Chondrocyte (in vitro differentiated cells): ENCODE measurements at places on chromosomes 5 and 9. TPM values are rescaled to one million over a fixed set of nuclear protein-coding genes. Genes with fewer than 3 reads are reported as not detected.

GRCh38 chr9:95507464-95508241, 9.1 kb downstream of the PTCH1 start:
- no peak for DNase-seq
- no peaks in the 10 kb centered on the region for H3K36me3 ChIP-seq
- peak overlapping the region; percentile 95 for H3K4me3 ChIP-seq
- H3K4me1 ChIP-seq: peaks cover 40% of the 10 kb centered on the region
- H3K27me3 ChIP-seq: no peaks in the 10 kb centered on the region

GRCh38 chr5:174723315-174723978, 935 bp upstream of the MSX2 start:
- H3K27ac ChIP-seq: no peak overlapping the region
- DNase-seq: no peak
- no peaks in the 10 kb centered on the region for H3K36me3 ChIP-seq
- peak overlapping the region; percentile 72 for H3K4me3 ChIP-seq
- peaks cover 30% of the 10 kb centered on the region for H3K4me1 ChIP-seq

GRCh38 chr9:127660886-127661741, 45.7 kb upstream of the CFAP157 start:
- no peaks in the 10 kb centered on the region for H3K4me1 ChIP-seq
- peaks cover 41% of the 10 kb centered on the region for H3K36me3 ChIP-seq
- H3K27me3 ChIP-seq: no peaks in the 10 kb centered on the region
- no peak overlapping the region for H3K27ac ChIP-seq

GRCh38 chr5:108560581-108560980, 178.7 kb upstream of the FBXL17 start:
- peaks cover 15% of the 10 kb centered on the region for H3K4me1 ChIP-seq
- no peak for DNase-seq
- no peak overlapping the region for H3K4me3 ChIP-seq
- no peaks in the 10 kb centered on the region for H3K36me3 ChIP-seq
- H3K27me3 ChIP-seq: no peaks in the 10 kb centered on the region
- peak overlapping the region; percentile 76 for H3K27ac ChIP-seq

- no peaks in the 10 kb centered on the region for H3K27me3 ChIP-seq
- no peak overlapping the region for H3K27ac ChIP-seq
- H3K36me3 ChIP-seq: no peaks in the 10 kb centered on the region
- DNase-seq: no peak
Observed at GRCh38 chr5:139761501-139761900, 34.1 kb upstream of the PSD2 start.

- H3K27ac ChIP-seq: peak overlapping the region; percentile 89
- H3K27me3 ChIP-seq: no peaks in the 10 kb centered on the region
- H3K4me1 ChIP-seq: peaks cover 55% of the 10 kb centered on the region
- H3K4me3 ChIP-seq: no peak overlapping the region
Observed at GRCh38 chr5:135379046-135379654, 19.9 kb downstream of the MACROH2A1 start.

- peaks cover 17% of the 10 kb centered on the region for H3K4me1 ChIP-seq
- H3K36me3 ChIP-seq: no peaks in the 10 kb centered on the region
- DNase-seq: no peak
- H3K27ac ChIP-seq: no peak overlapping the region
- H3K4me3 ChIP-seq: no peak overlapping the region
- no peaks in the 10 kb centered on the region for H3K27me3 ChIP-seq
Observed at GRCh38 chr9:78547831-78548230, 250.9 kb downstream of the PSAT1 start.

GRCh38 chr5:145245354-145245753, 589.8 kb downstream of the PRELID2 start:
- H3K27me3 ChIP-seq: no peaks in the 10 kb centered on the region
- DNase-seq: no peak
- H3K36me3 ChIP-seq: no peaks in the 10 kb centered on the region
- H3K4me1 ChIP-seq: peaks cover 60% of the 10 kb centered on the region
- peak overlapping the region; percentile 37 for H3K4me3 ChIP-seq

DNA sequence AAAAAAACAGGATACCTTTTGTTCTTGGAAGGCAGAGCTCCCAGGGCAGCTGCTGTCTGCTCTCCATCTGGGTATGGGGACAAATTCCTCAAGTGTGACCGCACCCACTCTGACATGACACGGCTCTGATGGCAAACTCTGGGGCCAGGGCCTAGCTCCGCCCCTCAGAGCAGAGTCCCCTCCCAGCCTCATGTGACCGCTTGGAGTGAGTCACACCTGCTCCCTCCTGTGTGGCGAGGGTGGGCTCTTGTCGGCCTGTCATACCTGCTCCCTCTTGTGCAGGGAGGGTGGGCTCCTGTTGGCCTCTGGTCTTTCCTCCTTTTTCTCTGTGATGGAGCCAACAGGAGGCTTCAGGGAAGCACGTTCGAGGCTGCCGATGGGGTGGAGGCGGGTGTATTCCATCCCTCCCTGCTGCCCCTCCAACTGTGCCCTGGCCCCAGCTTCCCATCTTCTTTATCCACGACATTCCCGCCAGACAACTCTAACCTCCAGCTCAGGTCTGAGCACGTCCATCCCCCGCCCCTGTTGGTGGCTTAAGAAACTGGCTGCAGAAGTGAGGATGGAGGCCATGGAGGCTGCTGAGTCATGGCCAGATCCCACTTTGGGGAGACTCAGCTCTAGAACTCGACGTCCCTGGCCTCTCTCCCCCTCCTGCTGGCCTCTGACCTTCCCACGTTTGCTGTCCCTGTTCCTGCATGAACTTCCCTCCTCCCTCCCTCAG, 65.3 kb downstream of the OLFM1 start:
- peaks cover 2% of the 10 kb centered on the region for H3K36me3 ChIP-seq
- no peak overlapping the region for H3K4me3 ChIP-seq
- peaks cover 19% of the 10 kb centered on the region for H3K27me3 ChIP-seq
- H3K4me1 ChIP-seq: no peaks in the 10 kb centered on the region
- no peak for DNase-seq

GRCh38 chr5:94740286-94740685, 121.8 kb downstream of the SLF1 start:
- H3K4me1 ChIP-seq: no peaks in the 10 kb centered on the region
- DNase-seq: no peak
- H3K27ac ChIP-seq: no peak overlapping the region
- no peaks in the 10 kb centered on the region for H3K27me3 ChIP-seq

- peaks cover 14% of the 10 kb centered on the region for H3K36me3 ChIP-seq
- H3K4me3 ChIP-seq: no peak overlapping the region
- peaks cover 4% of the 10 kb centered on the region for H3K4me1 ChIP-seq
- no peak for DNase-seq
- H3K27me3 ChIP-seq: no peaks in the 10 kb centered on the region
Observed at GRCh38 chr5:142000173-142000572, 12.7 kb downstream of the GNPDA1 start.

GRCh38 chr5:14506140-14506538, 75.5 kb upstream of the OTULINL start:
- peaks cover 38% of the 10 kb centered on the region for H3K36me3 ChIP-seq
- DNase-seq: no peak

DNA sequence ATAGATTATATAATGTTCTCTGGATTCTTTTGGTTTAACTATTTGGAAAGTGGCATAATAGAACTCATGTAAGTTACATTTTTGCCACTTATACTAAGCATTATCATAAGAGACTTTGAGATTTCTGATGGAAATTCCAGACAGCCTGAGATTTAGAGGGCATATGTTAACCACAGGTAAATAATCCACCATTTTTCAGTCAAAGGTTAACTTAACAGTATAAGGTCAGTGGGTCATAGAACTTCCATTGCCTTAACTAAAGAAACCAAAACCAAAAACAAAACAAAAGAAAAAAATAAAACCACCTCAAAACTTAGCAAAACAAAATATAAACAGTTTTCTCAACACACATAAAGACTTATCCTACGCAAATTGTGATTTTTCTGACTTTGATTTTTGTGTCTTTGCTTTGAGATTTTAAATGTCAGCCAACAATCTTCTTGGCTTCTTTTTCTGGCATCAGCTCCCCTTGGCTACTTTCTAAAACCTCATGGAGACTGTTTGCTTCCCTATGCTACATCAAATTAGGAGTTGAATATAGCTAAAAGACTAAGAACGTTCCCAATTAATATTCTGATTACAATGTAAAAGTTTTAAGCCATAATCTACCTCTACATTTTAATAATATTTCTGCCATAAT, 430.1 kb upstream of the DAB2 start:
- H3K4me3 ChIP-seq: no peak overlapping the region
- no peaks in the 10 kb centered on the region for H3K36me3 ChIP-seq
- H3K27me3 ChIP-seq: peaks cover 9% of the 10 kb centered on the region
- no peak for DNase-seq

DNA sequence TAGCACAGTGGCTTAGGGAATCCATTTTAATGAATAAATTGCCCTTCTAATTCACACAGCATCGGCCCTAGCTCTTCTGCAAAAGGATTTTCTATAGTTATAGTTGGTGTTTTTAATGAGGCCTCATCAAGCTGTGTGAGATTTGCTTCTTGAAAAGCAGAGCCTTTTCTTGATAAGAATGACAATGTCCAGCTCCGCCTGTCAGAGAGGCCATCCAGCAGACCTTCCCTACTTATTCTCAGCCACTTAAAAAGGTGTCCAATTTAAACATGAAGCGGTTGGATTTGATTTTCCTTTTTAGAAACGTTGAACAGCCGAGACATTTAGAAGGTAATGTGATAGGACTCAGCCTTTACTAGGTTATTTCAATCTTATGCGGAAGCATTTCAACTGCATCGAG, 134.4 kb downstream of the ZNF608 start:
- no peaks in the 10 kb centered on the region for H3K27me3 ChIP-seq
- H3K4me1 ChIP-seq: peaks cover 10% of the 10 kb centered on the region
- H3K4me3 ChIP-seq: no peak overlapping the region
- no peak overlapping the region for H3K27ac ChIP-seq
- H3K36me3 ChIP-seq: no peaks in the 10 kb centered on the region
- DNase-seq: no peak

DNA sequence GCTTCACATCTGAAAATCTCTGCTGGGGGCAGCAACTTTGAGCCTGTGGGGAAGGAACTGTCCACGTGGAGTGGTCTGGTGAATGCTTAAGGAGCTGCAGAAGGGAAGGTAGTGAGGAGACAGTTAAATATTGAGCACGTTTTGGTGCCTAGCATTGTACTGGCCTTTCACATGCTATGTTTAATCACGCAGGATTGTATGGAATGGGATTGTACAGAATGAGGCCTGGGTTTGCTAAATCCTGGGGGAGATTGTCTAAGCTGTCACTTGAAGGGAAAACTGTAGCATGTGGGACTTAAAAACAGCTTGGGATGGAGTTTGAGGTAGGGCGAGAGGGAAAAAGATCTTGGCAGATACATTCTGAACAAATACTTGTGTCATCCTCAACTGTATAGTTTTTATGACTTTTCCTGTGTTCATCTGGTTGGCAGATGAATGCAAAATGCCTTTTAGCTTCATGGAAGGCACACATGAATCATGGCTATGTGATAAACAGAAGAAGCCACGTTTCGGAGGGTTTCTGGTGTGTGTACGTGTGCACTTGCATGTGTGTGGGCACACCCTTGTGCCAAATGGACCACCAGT, 106.6 kb downstream of the TMC1 start:
- peaks cover 3% of the 10 kb centered on the region for H3K27me3 ChIP-seq
- H3K4me1 ChIP-seq: no peaks in the 10 kb centered on the region
- H3K4me3 ChIP-seq: no peak overlapping the region

- no peak overlapping the region for H3K27ac ChIP-seq
- DNase-seq: no peak
Observed at GRCh38 chr9:21730899-21731298, 71.5 kb upstream of the MTAP start.

- H3K4me3 ChIP-seq: no peak overlapping the region
- no peaks in the 10 kb centered on the region for H3K27me3 ChIP-seq
- no peaks in the 10 kb centered on the region for H3K36me3 ChIP-seq
- DNase-seq: no peak
- H3K27ac ChIP-seq: peak overlapping the region; percentile 45
- peaks cover 15% of the 10 kb centered on the region for H3K4me1 ChIP-seq
Observed at GRCh38 chr9:114902786-114903524, 27.4 kb downstream of the TNFSF8 start.

DNA sequence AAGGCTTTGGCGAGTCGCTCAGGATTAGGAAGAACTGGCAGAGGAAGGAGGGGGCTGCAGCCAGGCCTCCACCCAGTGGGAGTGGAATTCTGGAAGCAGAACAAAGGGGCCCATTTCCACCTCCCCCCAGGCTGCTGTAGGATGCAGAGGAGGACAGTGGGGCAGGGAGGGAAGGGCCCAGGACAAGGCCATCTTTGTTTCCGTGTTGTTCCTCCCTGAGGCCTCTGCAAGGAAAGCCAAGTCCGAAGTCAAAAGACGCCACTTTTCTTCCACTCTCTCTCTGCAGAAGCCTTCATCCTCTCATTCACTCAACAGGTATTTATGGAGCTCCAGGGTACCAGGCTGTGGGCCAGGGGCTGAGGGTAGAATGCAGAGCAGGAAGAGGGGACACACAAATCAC, 70.7 kb downstream of the ENTREP1 start:
- peaks cover under 1% of the 10 kb centered on the region for H3K27me3 ChIP-seq
- no peak overlapping the region for H3K27ac ChIP-seq
- DNase-seq: no peak

- DNase-seq: no peak
- H3K27me3 ChIP-seq: no peaks in the 10 kb centered on the region
- peaks cover 6% of the 10 kb centered on the region for H3K4me1 ChIP-seq
- H3K27ac ChIP-seq: no peak overlapping the region
Observed at GRCh38 chr9:95249986-95250385, 67.5 kb downstream of the FANCC start.

- peaks cover 19% of the 10 kb centered on the region for H3K4me1 ChIP-seq
- no peak overlapping the region for H3K4me3 ChIP-seq
- no peak for DNase-seq
- H3K27ac ChIP-seq: peak overlapping the region; percentile 37
Observed at GRCh38 chr5:126808521-126808988, 31.6 kb downstream of the LMNB1 start.

DNA sequence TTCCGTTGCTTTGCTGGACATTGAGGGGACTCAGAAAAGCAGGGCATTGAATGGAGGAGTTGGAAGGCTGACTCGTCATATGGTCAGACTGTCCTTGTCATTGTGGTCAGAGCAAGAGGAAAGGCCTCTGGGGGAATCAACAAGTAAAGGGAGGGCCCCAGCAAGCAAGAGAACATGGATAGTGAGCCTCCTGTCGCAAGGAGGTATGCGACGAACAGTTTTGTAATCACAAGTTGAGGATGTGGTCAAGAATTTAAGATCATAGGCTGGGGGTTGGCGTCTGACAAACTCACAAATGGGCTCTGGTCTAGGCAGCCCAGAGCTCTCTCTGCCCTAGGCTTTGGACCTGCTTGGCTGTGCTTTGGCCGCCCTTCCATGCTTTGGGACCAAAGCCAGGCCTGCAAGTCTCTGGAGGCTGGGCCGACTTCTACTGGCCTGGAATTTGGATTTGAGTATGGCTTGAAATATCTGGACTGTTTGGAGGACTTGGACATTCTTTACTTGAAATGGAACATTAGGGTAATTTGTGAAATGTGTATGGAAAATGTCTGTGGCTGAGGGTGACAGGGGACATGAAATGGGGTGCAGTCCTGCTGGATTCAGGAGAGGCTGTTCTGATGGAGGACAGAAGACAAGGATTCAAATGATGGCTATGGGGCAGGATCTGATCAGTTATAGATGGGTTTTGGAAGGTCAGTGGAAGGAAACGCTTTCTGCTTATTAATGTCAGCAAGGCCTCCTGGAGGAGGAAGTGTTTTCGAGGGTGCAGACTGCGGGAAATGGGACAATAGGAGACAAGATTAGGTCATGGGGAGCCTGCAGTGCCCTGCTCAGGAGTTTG, 19.2 kb upstream of the NDST1 start:
- peaks cover 74% of the 10 kb centered on the region for H3K4me1 ChIP-seq
- H3K4me3 ChIP-seq: peak overlapping the region; percentile 81
- H3K27me3 ChIP-seq: no peaks in the 10 kb centered on the region
- no peak for DNase-seq

The DIRAS2 gene
- total RNA-seq: 10.5 to 20.2 TPM (median 10.9 TPM) in 3 replicates

The CTNND2 gene
- 1.0 to 2.1 TPM (median 1.9 TPM) in 3 replicates for total RNA-seq

The SLC4A9 gene
- not detected in 3 replicates for total RNA-seq

The TEX53 gene
- total RNA-seq: not detected in 3 replicates

The BTNL8 gene
- not detected in 3 replicates for total RNA-seq

The NUTM2F gene
- 0.10 TPM in 1 of 3 replicates, not detected in the others for total RNA-seq

The ADAMTSL1 gene
- 0.41 to 2.0 TPM (median 1.0 TPM) in 3 replicates for total RNA-seq

The MLANA gene
- total RNA-seq: not detected in 3 replicates
